ENCODE measurements at places on chromosomes 3 and 15.

DNA sequence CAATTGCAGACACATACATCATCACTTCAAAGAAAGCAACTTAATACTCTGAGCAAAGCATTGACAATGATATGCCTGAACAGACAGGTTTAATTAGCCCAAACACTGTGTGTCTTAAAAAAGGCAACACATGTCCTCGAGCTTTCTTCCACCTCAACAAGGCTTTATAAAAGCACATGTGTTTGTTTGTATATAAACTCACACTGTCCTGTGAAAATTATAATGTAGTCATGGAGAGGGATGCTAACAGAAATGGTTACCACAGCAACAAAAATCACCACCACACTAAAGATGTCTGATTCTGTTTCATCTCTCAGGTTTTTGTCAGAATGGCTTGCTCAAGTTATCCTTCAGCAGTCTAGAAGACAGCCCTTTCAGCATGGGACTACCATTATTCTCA, 314.7 kb downstream of the MAGI1 start:
- DNase-seq = no peak

DNA sequence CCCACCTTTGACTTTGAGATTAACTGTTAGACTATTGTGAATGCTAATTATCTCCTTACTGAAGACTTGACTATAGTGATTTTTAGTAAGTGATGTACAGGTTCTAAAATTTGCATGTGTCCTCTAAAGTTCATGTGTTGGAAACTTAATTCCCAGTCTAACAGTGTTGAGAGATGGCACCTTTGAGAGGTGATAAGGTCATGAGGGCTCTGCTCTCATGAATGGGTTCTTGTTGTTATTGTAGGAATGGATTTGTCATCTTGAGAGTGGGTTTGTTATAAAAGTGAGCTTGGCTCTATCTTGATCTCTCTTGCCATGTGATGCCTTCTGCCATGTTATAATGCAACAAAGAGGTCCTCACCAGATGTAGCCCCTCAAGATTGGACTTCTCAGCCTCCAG, 18.9 kb upstream of the LMOD3 start:
- DNase-seq = no peak

DNA sequence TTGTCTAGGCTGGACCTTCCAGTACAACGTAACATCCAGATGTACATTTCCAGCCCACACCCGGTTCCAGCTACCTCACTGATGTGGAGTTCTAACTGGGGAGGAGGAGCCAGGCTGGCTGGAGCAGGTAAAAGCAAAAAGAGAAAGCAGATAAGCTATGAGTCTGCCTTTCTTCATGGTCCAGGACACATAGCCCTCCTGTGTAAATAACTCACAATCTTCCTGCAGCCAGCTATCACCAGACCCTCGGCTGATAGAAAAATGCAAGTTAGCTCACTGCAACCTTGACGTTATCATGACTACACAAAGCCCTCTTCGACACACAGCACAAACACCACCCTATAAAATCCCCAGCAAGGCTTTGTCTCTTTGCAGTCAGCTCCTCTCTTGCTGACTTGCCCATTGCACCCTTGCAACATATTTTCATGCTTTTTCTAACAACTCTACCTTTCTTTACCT, 20.5 kb upstream of the ELP6 start:
- no peak for DNase-seq

GRCh38 chr15:23566071-23566554, 639 bp downstream of the MKRN3 start:
- DNase-seq = peak; percentile 1

DNA sequence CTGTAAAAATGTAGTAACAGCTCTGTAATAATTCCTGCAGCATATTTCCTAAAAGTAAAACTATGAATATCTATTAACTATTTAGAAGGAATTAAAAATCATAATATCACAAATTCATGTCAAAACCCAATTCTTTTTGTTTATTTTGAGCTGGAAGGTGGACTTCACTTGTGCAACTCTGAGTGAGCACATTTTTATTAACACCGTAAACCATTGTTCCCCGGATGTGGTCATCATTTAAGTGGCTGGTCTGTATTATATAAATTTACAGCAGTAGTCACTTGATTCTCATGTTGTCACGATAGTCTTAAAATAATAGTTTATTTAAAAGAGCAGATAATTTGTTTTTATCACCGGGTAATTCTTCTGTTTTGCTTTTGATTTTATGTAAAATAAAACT, 43.0 kb upstream of the UTS2B start:
- DNase-seq = peak; percentile 32

DNA sequence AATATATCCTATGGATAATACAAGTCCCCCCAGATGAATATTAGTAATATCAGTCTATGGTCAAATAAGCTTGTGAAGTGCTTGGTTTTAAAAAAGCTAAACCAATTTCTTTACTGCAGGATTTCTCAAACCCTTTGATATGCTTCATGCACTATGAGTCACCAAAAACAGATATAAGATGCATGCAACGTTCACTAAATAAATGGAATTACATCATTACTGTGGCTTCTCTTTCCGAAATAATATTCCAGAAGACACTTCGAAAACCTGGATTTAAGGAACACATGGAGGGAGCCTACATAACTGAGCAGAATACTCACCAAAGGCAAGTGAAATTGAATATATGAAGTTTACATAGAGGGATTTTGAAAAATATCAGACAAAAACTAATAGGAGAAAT, 126.3 kb upstream of the ABI3BP start:
- peak; percentile 70 for DNase-seq

DNA sequence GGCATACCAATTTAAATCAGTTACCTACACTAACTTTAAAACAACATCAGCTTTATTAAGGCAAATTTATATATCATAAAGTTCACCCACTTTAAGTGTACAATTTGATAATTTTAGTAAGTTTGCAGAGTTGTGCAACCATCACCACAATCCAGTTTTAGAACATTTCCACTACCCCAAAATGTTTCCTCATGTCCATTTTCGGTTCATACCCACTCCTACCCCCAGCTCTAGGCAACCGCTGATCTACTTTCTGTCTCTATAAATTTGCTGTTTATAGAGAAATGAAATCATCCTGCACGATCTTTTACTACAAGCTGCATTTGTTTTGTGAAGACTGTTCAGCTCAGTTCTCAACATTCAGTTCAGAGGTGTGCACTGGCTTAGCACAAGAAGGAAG, 31.5 kb upstream of the FAM81A start:
- DNase-seq = no peak

- DNase-seq = no peak
These were observed 293.1 kb downstream of the SV2B start for GRCh38 chr15:91393186-91393585.

DNA sequence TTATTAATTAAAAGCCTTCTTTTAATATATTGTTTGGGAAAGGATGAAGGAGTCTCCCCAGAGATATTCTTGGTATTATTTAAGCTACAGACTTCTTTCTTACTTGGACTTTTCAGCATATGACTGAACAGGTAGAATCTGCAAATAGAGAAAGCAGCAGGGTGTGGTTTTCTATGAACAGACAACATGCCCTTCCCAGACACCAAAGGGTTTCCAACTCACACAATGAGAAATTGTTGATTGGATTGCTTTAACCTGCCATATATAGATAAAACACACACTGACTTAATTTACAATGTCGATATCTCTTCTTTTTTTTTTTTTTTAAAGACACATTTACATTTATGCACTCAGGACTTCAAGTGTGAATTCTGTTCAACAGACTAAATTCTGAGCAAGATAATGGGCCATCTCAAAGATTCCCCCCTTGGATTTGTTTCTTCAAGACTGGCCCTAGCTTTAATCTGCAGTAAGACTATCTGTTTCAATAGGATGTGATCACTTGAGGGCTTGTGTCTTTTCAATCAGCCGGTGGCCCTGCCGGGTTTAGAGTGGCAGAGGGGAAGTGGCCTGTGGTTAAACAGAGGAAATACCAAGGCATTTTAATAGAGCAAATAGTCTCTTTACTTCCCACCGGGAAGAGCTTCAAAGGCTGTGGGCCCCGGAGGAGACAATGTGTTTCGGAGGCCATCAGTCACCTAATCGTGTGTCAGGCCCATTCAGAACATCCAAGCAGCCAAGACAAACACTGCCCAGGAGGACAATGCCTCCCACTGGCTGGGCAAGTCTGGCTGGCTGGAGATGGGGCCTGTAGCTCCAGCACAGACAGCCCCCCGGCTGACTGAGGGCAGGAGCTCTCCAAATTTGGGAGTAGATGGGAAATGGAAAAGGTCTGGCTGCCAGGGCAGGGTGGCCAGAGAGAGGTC, 6.1 kb downstream of the IL17RD start:
- DNase-seq = no peak

DNA sequence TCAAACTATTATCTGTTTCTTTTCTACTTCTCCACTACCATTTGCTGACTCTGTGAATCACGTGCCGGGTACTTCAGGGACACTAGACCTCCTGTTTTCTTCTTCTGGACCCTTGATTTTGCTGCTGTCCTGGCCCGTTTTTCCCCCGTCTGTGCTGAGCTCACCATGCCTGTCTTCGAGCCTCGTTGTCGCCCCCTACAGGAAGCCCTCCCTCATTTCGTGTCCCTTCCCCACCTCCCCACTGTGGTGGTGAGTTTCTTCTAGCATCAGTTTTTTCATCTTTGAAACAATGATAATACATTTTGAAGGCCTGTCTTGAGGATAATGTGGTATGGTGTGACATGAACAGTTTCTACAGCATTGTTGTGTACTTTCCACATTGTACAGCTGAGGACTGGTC, 12.8 kb downstream of the GABRG3 start:
- no peak for DNase-seq

GRCh38 chr3:117011687-117012250, 302.2 kb downstream of the TUSC7 start:
- no peak for DNase-seq

GRCh38 chr15:65778269-65778668, 13.8 kb downstream of the DENND4A start:
- no peak for DNase-seq

GRCh38 chr3:17313746-17314145, 428.7 kb downstream of the TBC1D5 start:
- DNase-seq = no peak

GRCh38 chr3:102722317-102722716, 287.5 kb downstream of the ZPLD1 start:
- DNase-seq = no peak

GRCh38 chr3:102332934-102333333, 101.9 kb upstream of the ZPLD1 start:
- DNase-seq = no peak

DNA sequence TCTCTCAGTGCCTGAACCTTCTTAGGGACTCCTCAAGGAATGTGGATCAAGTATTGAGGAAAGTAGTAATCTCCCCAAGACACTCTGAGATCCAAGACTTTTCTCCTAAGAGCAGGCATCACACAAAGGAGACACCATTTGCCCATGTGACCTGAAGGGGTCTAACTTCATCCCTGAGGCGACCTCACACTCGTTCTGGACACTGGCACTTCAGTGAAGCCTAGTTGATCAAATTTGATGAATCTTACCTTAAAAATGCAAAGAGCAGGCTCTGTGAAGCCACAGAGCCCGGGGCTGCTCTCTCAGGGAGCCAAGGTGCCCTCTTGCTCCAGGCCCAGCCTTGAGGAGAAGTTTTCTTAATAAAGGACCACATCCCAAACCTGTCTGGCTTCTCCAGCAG, 64.3 kb downstream of the SCN11A start:
- DNase-seq = no peak

GRCh38 chr3:176595307-176595706, 602.0 kb downstream of the TBL1XR1 start:
- peak; percentile 22 for DNase-seq

DNA sequence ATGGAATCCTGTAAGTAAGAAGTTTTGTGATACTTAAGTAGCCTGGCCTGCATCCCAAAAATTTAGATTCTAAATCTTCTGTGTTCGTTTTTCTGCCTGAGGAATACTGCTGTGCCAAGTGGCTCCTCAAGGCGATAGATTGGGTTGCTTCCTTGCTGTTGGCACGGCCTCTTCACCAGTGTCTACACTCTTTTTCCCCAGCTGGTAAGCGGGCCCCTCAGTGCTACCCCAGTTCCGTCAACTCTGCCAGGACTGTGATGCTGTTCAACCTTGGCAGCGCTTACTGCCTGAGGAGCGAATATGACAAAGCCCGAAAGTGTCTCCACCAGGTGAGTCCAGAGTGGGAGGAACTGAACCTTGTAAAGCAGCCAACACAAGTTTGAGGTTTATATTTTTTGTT, 53.3 kb upstream of the TRIM71 start:
- DNase-seq = no peak

DNA sequence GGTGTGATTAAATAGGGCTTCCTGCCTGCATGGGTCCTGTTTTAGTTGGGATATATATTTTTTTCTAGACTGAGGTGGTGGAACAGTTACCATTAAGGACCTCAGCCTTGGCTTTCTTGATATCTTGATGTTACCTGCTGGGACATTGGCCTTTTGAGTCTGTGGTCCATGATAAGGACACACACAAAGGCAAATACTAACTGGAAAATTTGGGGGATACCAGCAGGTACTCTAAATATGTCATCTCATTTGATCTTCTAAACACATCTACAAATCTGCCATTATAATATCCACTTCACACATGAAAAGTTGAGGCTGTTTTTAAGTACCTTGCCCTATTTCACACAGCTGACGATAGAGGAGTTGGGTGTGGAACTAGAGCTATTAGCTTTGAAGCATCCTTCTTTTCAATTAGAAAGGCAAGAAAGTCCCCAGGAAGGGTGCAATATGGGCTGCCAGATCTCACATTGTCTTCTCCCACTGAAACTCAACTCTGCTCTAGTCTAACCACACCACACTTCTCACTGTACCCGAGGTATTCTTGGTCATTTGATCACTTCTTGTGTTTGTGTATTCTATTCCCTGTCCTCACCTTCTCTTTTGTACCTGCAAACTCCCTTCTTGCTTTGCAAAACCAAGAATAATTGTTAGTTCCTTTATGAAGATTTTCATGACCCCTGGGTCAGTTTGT, 288.3 kb upstream of the ICE2 start:
- DNase-seq = no peak

- no peak for DNase-seq
These were observed 60.5 kb upstream of the KY start for GRCh38 chr3:134711284-134711683.
